ENCODE measurements at places on chromosomes 1 and 21.

DNA sequence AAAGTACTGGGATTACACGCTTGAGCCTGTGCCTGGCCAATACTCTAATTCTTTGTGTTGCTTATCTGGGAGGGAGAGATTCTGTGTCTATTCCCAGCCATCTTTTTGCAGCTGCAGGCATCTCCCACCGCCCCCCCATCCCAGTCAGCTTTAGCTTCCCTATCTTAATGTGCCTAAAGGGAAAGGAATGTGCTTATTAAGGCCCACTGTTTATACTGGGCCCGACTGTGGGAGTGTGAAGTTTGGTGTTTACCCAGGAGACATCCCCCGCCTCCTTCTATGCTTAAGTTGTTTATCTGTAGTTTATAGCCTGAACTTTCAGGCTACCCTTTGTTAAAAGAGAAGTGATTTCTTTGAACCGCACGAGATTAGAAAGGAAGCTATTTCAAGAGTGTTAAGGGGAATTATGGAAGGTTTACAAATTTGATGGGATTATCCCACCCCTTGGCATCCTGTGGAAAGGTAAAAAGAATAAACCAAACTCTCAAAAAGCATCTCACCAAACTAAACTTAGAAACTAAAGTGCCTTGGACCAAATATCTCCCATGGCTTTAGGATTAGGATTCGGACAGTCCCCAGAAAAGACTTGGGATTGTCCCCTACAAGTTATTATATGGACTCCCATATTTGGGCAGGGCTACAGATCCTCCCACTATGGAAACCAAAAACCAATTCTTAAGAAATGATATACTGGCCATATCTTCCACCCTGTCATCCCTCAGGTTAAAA, 25.5 kb upstream of the ZNF496 start:
- peak; percentile 44 for DNase-seq

DNA sequence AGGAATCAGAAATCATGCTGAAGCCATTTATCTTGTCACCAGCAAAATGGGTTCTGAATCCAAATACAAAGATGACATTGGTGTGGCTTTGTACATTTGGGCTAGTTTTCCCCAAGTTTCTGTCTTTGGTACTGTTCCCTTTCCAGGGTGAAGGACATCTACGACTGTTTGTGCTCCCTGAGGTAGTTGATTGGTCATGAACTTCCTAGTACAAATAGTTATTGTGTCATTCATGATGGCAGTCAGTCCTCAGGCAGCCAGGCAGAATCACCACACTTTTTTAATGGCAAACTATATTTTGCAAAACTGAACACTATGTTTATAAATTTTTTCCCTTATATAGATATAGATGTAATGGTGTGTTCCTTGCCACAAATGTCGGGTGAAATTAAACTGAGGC, 46.0 kb downstream of the CEP350 start:
- DNase-seq, result no peak

DNA sequence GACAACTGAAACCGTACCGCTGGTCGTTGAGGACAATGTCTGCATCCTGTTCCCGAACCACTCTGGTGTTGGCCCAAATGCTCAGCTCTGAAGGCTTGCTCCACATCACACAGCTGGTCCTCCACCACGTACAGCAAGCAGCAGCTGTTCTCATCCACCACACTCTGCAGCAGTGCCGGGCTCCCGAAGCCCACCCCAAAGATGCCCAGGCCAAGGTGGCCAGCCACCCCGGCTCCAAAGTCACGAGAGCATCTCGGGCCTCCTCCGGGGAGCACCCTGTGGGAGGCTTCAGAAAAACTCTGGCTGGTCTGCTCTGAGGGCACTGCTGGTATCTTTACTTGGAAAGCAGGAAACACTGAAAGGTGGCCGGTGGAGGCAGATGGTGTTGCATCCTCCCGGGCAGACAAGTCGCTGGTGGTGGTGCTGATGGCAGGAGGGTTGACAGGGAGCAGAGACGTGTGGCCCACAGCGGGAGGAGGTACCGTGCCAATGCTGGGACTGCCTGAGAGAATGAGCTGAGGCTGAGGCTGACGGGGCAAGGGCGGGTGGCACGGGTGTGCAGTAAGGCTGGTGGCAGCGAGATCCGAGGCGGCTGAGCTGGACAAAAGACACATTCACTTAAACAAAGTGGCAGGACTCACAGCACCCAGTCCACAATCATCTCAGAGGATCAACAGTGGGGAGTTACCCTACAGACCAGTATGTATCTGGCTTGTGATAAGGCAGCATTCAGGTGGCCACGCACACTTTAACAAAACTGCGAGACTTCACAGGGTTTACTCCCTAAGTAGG, 6.5 kb upstream of the CCDC27 start:
- no peak for DNase-seq

DNA sequence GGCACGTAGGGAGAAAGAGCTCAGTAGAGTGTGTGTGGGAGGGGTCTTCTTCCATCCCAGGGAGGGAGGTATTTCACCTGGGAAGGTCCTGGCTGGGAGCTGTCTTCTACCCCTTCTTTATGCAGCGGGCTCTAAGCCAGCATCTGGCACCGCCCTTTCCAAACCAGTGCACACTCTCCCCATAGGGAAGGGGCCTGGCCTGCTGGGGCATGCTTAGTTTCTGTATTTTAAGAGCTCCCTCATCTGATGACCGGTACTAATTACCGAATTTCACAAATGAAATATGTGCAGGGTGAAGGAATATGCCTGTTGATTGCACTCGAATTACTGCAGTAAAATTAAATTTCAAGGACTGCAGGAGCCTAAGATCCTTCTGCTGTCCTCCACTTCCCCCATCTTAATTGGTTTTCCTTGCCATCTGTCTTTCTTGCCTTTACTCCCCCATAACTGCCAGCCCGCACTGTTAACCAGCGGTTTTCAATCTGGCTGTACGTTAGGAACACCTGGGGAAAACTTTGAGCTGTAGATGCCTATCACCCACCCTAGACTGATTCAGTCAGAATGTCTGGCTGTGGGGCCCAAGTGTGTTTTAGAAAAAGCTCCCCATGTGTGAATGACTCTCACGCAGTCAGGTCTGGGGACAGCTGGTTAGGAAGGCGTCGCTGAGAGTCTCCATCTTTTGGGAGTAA, 20.1 kb downstream of the GALNT2 start:
- DNase-seq, result no peak

GRCh38 chr1:213049232-213049631, 1.8 kb upstream of the RPS6KC1 start:
- DNase-seq, result no peak

GRCh38 chr1:162091681-162092524, 22.4 kb downstream of the NOS1AP start:
- DNase-seq, result no peak

DNA sequence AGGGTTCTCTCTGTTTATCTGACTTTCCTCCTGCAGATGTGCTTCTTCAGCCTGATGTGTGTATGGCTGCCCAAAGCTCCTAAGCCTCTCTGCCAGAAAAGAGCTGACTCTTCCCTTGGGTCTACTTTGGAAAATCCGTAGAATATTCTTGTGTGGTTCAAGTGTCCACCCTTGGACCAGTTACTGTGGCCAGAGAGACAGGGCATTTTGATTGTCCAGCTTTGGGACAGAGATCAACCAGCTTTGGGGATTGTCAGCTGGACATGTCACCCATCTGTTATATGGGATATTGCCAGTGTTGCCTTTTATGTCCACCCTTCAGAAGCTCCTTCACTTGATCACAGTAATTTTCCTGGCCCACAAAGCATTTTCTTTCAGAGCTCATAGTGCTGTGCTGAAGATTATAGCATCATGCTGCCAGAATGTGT, 126.2 kb upstream of the L1TD1 start:
- no peak for DNase-seq

DNA sequence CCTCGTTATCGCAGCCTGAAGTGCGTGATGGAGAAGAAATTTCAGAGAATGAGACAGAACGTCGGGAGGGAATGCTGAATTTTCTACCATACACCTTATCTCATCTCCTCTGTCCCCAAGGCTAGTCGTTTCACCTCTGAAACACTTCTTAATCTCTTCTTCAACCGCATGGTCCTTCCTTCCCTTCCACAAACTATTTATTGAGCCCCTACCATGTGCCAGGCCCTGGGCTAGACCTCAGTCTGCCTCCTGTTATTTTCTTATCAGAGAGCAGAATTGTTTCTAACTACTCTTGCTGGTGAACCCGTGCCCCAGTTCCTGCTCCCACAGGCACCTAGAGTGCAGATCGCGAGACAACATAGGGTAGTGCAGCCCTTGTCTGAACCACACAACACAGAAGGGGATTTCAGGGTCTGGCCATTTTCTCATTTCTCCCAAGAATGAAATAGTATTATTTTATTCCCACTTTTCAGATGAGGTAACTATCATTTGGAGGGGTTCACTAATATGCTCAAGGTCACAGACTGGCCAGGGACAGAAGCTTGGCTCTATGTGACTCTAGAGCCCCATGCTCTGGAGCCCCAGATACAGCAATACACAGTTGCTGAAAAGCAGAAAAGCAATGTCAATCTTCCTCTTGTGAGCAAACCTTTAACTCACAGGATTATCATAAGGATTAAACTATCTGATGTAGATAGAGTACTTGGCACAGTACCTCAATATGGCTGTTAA, 598 bp upstream of the ADIPOR1 start:
- no peak for DNase-seq

DNA sequence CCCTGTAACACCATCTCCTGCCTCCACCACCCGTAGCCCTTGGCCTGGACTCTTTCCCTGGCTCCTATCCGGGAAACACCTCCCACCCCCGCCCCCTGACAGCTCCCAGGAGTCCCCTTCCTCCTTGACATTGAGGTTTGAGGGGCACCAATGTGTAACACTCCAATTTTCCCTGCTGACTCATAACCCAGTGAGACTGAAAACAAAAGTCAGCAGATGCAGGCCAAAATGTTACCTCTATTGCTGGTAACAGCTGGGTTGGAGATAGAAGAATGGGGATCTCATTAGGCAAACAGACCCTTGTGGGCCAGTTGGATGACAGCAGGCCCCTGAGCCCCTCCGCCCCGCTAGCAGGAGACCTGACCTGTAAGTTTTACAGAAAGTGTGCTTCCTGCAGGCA, 237.2 kb downstream of the KAZN start:
- peak; percentile 21 for DNase-seq

DNA sequence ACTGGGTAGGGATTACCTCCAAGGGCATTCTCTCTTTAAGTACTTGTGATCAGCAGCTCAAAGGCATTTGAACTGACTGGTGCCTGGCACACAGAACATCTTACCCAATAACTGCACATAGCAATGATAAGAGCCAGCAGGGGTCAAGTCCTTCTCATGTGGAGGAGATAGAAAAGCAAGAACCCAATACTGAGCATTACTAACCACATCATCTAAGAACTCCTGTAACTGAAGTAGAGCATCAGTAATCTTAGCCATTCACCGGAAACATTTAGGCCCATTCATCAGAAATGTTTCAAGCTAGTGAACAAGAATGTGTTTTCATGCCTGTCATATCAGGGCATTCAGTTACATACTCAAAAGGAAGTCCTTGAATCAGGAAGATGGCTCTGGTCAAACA, 33.6 kb upstream of the THEM4 start:
- DNase-seq, result no peak

GRCh38 chr21:25701529-25701928, 33.2 kb downstream of the ATP5PF start:
- no peak for DNase-seq

GRCh38 chr1:9784508-9785133, 39.1 kb downstream of the CLSTN1 start:
- DNase-seq, result peak; percentile 46

DNA sequence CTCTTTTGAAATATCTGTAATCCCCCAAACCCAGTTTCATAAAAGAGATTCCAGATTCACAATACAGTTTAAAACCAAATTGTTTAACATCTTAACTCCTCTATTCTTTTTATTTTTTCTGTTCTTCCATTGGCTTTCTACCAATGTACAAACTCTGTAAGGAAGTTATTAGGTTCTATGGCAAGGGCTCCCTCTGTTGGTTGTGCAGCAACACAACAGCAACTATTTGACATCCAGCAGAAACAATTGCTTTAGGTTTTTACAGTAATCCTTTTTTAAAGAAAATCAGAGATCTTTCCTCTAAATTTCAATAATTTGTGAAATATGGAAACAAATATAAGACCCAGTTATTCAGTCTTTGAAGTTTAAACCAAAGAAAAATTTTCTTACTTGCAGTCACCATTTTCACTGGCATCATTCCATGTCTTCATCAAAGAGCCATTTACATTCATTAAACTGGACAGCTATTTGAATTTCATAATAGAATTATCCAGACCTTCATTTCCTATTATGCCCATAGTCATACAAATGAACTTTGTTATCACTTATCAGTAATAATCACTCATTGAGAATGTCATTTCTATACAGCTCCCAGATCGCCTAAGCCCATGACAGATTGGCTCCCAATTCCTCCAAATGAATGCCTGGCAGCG, 46.5 kb upstream of the RNF11 start:
- DNase-seq, result peak; percentile 68

GRCh38 chr21:38494703-38495102, 3.6 kb downstream of the ERG start:
- DNase-seq, result no peak

DNA sequence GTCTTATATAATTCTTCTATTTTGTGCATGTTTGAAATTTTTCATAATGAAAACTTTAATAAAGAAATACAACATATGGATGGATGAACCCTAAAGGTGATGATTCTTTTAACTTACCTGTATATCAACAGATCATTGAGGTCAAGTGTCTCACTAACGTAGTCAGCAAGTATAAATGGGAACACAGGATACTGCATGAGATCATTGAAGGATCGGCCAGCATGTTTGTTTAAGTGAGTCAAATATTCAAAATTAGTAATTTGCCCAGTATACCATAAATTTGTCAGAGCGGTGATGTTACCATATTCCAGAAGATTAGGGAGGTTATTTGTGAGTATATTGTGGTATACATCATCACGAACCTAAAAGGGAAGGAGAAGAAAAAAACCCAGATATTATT, 71.0 kb upstream of the GNG4 start:
- peak; percentile 46 for DNase-seq

DNA sequence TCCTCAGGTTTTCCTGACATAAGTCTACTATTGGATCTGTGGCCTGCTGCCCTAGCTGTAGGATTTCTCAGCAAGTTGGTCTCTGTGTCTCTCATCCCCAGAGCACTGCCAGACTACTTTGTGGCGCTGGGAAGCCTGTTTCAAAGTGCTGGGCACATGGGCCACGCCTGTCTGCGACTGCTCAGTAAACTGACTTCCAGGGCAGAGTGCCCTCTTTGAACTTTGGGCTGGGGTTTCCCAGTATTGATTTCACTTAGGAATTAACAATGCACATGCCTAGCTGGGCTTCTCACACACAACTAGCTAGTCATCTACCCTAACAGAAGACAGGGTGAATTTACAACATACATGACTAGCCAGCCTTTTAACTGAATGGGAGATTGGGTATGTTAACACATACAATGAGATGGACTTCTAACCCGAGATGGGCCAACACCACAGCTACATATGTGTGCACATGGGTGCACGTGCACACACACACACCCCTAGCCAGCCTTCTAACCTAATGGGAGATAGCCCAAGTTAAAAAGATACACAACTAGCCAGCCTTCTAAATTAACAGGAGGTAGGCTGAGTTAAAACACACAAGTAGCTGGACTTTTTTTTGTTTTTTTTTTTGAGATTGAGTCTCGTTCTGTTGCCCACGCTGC, 6.9 kb upstream of the TRIM17 start:
- no peak for DNase-seq

GRCh38 chr21:34881839-34882371, 167.2 kb downstream of the RUNX1 start:
- peak; percentile 93 for DNase-seq

Measured in fibroblast of skin of right biceps (primary cell).